ENCODE measurements at places on chromosomes 5 and 9. TPM values are rescaled to one million over a fixed set of nuclear protein-coding genes. Genes with fewer than 3 reads are reported as not detected.

DNA sequence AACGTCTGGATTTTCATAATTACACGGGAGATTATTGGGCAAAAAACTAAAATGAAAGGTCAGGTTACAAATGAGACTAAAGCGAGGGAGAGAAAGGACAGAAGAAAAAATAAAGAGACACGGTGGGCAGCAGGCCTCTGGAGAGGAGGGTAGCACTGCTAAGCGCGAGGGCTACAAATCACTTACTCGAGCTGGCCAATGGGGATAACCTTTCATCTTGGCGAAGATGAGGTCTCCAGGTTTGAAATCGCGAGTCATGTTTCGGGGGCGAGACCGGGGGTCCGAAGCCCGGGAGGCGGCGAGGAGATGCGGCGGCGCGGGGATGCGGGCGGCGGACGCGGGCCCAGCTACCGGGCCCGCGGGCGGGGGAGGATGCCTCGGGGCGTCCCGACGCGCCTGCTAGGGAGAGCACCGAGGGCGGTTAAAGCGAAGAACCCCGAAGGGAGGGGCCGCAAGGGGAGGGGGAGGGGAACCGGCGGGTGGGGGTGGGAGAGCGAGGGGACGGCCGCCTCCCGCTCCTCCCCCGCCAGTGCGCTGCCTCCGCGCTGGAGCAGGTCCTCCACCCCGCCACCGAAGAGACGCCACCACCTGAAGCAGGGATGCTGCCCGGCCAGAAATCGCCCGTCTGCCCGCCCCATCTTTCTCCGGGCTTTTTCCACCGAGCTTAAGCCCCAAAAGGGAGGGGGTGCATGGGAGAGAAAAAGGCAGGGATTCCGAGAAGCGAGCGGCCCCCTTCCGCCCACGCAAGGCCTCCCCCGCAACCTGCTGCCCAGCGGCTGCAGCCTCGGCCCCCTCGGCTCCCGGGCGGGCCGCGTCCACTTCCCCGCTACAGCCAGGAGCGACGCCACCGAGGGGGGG is 610 bp downstream of the PSIP1 start:
- peak; percentile 76 for DNase-seq
- H3K4me3 ChIP-seq = peak overlapping the region; percentile 91
- H3K36me3 ChIP-seq = peaks cover 46% of the 10 kb centered on the region
- H3K27ac ChIP-seq = peak overlapping the region; percentile 99

GRCh38 chr9:3553076-3553765 is 27.4 kb upstream of the RFX3 start:
- H3K27me3 ChIP-seq = no peaks in the 10 kb centered on the region
- no peaks in the 10 kb centered on the region for H3K36me3 ChIP-seq
- no peaks in the 10 kb centered on the region for H3K4me1 ChIP-seq
- H3K27ac ChIP-seq = no peak overlapping the region

Gene CCNI2
- 0.74 TPM for total RNA-seq

DNA sequence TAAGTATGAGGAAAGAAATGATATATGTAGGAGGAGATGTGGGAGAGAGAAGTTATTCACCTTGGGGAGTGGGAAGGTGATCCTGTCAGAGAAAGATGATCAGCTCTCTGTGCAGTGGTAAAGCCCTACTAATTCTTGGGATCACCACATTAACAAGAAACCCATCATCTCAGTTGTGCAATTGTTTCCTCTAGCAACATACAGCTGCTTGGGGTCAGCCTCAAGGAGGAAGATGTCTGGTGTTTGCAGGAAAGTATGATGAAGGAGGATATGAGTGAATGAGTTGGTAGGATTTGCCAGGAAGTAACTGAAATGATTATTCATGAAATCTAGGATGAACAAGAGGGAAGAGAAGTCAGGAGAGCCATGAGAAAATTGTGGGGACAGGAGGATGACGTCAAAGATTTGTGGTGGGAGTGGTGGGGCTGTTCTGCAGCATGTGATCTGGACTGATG is 50.1 kb downstream of the TNFSF8 start:
- H3K36me3 ChIP-seq = no peaks in the 10 kb centered on the region
- no peak overlapping the region for H3K4me3 ChIP-seq
- H3K27ac ChIP-seq = no peak overlapping the region

DNA sequence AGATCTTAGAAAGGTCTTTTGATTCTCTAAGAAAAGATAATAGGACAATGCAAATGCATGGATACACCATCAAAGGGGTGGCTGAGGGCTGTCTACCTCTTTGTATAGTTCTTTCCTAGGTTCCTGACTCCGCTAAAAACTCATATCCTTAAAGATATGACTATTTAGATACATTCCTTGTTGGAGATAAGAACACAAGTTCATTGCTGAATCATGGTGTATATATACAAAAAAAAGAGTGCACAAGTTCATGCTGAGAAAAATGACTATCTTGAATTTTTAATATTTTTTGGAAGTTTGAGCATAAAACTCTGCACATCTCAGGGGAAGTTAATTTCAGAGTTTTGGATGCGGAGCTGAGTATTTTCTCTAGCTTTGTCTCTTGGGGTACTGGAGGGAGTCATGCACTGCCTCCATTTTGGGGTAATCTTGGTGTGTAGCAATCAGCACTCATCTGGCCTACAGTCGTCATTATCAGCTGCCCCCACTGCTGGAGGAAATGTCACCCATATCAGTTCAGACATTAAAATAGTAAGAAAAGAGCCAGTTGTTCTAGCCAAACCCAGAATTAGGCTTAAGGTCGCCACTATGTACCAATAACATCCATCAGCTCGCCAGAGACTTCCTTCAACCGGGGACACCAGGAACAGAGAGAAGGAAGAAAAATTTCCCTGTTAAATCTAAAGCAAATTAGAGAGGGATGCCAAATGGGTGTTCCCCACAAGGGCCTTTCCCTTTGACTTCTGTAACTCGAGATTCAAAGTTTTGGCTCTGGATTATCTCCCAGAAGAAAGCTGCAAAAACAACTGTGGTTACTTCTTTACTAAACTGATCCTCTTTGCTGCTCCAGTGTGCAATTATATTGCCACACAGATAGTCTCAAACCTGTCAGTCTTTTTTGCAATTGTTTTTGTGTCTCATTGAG is 49.0 kb downstream of the PTTG1 start:
- no peak overlapping the region for H3K4me3 ChIP-seq
- no peak for DNase-seq
- H3K4me1 ChIP-seq = peaks cover 16% of the 10 kb centered on the region
- H3K36me3 ChIP-seq = no peaks in the 10 kb centered on the region
- no peaks in the 10 kb centered on the region for H3K27me3 ChIP-seq

Gene SLC6A19
- total RNA-seq = not detected

- H3K27me3 ChIP-seq = no peaks in the 10 kb centered on the region
- H3K4me3 ChIP-seq = no peak overlapping the region
- no peaks in the 10 kb centered on the region for H3K36me3 ChIP-seq
- no peak for DNase-seq
- no peaks in the 10 kb centered on the region for H3K4me1 ChIP-seq
- H3K27ac ChIP-seq = no peak overlapping the region
Observed at GRCh38 chr5:157203417-157203816, 22.8 kb downstream of the ITK start.

DNA sequence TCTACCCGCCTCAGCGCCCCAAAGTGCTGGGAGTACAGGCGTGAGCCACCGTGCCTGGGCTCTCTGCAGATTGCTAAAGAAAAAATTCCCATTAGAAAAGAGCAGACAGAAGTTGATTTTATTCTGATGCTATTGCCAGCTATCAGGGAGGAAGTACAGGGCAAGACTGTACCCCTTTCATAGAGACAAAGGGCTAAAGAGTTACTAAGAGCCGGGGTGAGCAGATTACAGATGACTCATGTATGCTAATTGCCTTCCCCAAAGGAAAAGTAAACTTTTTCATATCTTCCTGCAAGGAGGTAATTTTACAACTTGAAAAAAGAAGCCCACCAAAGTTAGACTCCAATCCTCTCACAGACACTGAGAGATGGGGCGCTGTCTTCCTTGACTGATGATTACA is 42.3 kb upstream of the MCTP1 start:
- H3K27ac ChIP-seq = no peak overlapping the region
- DNase-seq = no peak
- no peaks in the 10 kb centered on the region for H3K36me3 ChIP-seq
- H3K4me1 ChIP-seq = no peaks in the 10 kb centered on the region

DNA sequence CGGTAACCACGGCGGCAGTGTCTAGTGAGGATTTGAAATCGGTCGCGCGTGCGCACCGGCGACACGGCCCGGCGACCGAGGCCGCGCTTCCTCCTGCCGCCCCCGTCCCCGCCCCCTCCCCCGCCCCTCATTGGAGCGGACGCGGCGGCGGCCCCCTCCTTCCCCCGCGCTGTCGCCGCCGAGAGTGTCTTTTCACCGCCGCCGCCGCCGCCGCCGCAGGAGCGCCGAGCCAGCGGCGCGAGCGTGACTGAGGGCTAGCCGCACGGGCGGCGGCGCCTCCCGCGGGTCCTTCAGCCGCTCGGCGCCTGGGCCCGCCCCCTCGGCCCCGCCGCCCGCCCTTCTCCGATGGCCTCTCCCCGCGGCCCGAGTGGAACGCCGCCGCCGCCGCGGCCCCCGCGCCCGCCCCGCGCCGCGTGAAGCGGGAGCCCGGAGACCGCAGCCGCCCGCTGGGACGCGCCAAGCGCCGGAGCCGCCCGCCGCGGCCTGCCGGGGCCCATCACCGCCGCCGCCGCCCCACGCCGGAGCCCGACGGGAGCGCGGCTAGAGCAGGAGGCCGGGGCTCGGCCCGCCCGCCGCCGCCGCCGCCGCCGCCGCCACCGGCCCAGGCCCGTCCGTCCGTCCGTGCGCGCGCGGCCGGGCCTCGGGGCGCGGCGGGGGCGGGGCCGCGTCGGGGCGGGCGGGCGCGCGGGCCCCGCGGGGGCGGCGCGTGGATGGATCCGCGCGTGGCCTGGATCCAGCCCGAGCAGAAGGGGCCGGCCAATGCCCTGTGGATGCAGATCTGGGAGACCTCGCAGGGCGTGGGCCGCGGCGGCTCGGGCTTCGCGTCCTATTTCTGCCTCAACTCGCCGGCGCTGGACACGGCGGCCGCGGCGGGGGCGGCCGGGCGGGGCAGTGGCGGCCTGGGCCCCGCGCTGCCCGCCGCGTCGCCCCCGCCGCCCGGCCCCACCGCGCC is at the start of gene TENT4A:
TENT4A (plus strand) TSS at position 159 of the 952 bp plus-strand sequence; CDS start at position 711, 552 bp downstream.
- H3K27ac ChIP-seq = peak within 1 kb of the TSS; percentile 93
- H3K36me3 ChIP-seq = no peaks in the 10 kb centered on the region
- H3K27me3 ChIP-seq = peaks cover 10% of the 10 kb centered on the region
- H3K4me3 ChIP-seq = peak within 1 kb of the TSS; percentile 91
- peaks cover 13% of the 10 kb centered on the region for H3K4me1 ChIP-seq

DNA sequence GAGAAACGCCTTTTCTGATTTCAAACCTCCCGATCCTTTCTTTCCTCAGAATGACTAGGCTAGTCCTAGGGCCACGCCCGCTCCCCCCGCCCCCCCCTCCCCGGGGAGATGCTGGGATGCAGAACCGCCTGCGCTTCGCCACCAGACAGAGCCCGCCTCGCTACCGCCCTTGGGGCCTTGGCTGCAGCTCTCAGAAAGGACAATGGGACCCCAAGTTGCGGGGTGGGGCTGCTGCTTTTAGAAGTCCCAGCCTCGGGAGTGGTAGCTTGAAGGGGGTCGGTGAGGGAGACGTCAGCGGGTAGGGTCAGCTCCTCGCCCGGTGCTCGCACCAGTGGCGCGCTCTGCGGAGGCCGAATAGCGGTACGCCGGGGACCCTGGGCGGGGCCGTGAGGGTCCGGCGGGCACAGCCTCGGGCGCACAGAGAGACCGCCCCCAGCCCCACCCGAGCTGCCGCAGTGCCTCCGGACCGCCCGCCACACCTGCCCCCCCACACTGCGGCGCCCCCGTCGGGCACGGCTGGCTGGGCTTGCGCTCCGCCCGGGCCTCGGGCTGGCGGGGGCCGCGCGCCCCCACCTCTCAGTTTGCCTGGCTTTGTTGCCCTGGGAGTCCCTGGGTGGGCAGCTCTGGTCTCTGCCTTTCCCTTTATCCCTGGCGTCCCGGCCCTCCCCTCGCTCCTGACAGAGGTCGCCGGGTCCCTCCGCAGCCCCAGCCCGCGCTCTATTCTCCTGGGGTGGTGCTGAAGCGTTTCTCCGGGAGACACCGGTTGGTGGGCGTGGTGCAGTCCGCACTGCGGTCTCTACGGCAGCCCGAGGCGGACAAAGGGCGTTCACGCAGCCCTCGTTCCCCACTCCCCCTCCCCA is 1.2 kb downstream of the MAP1B start:
- no peaks in the 10 kb centered on the region for H3K27me3 ChIP-seq
- peak; percentile 94 for DNase-seq
- no peaks in the 10 kb centered on the region for H3K36me3 ChIP-seq

Gene GABRA6
- not detected for total RNA-seq

DNA sequence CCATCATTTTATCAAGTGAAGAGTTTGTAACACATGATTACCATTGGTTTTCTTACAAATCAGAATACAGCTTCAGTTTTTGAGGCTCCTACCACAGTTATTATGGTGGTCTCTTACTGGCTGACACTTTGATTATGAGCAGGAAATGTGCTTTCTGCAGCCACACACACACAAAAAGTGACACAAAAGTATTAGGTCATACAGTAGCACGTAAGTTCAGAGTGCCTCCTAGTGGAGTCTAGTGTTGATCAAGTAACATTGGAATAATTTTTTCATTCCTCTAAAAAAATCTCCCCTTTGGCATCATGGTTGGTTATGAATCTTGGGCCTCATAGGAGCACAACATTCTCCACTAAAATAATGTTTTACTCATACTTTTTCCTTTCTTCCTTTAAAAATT is 37.6 kb downstream of the PAM start:
- no peak overlapping the region for H3K4me3 ChIP-seq
- H3K36me3 ChIP-seq = no peaks in the 10 kb centered on the region
- H3K4me1 ChIP-seq = peaks cover 45% of the 10 kb centered on the region
- no peak overlapping the region for H3K27ac ChIP-seq
- peak; percentile 42 for DNase-seq

Gene LCN10
- 9.8 TPM for total RNA-seq

DNA sequence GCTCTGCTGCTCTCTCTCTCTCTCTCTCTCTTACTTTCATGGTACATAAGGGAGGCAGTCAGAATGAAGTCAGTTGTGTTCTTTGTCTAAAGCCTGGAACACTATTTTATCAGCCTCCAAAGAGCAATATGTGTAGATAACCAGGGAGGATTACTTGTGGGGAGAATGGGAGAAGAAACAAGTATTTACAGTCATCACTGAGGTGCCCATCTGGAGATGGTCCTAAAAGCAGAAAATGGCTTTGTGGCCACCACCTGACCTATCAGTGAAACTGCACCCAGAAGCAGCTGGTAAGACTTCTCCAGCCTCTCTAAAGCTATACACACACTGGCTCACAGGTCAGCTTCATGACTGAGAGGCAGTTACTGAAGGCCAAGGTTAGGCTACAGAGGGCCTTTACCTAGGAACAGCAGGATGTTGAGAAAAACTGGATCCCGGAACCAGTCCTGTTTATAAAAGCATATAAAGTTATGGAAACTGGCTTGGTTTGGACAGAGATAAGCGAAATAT is 75.1 kb downstream of the MRPS27 start:
- H3K36me3 ChIP-seq = no peaks in the 10 kb centered on the region
- no peak overlapping the region for H3K4me3 ChIP-seq
- H3K4me1 ChIP-seq = peaks cover 28% of the 10 kb centered on the region
- no peaks in the 10 kb centered on the region for H3K27me3 ChIP-seq
- 0 out of 2 replicates have a peak overlapping the region, but pooled peaks have one; percentile 30 for H3K27ac ChIP-seq

GRCh38 chr5:171437286-171437821 is 17.9 kb downstream of the FGF18 start:
- peak; percentile 71 for DNase-seq
- peaks cover 17% of the 10 kb centered on the region for H3K4me1 ChIP-seq
- no peaks in the 10 kb centered on the region for H3K36me3 ChIP-seq
